ENCODE measurements at places on chromosomes 7 and 10. TPM values are rescaled to one million over a fixed set of nuclear protein-coding genes. Genes with fewer than 3 reads are reported as not detected.

The NPSR1 gene
- total RNA-seq, result not detected

The NKX1-2 gene
- total RNA-seq, result 2.1 TPM

The PDZD7 gene
- 0.13 TPM for total RNA-seq

The NODAL gene
- total RNA-seq, result not detected

The IKZF1 gene
- under 0.01 TPM for total RNA-seq

The MYL10 gene
- total RNA-seq, result not detected

The AKR1D1 gene
- under 0.01 TPM for total RNA-seq

The AKR1C4 gene
- not detected for total RNA-seq

The MPP7 gene
- 24.6 TPM for total RNA-seq

The ENTPD1 gene
- total RNA-seq, result not detected

The CDK6 gene
- 68.0 TPM for total RNA-seq

The NUTM2A gene
- total RNA-seq, result 0.26 TPM

The SLC4A2 gene
- total RNA-seq, result 33.2 TPM

The NPC1L1 gene
- total RNA-seq, result under 0.01 TPM

The ANKRD22 gene
- 5.3 TPM for total RNA-seq

The EN2 gene
- total RNA-seq, result not detected

The ACTR3C gene
- 6.4 TPM for total RNA-seq

The MRLN gene
- total RNA-seq, result not detected

The WNT8B gene
- total RNA-seq, result not detected

The TCAF2 gene
- total RNA-seq, result 2.3 TPM

The ERVW-1 gene
- total RNA-seq, result not detected

The ZNF679 gene
- total RNA-seq, result not detected

The TASOR2 gene
- 52.1 TPM for total RNA-seq

The CRHR2 gene
- not detected for total RNA-seq

The IDI2 gene
- total RNA-seq, result not detected

The FOXL3 gene
- total RNA-seq, result not detected

The ELOVL3 gene
- total RNA-seq, result not detected

The STEAP2 gene
- 3.9 TPM for total RNA-seq

The ZNF488 gene
- 0.13 TPM for total RNA-seq

The TLX1 gene
- total RNA-seq, result not detected

The ACBD7 gene
- 0.13 TPM for total RNA-seq

The ANKRD61 gene
- not detected for total RNA-seq

The OLAH gene
- total RNA-seq, result 26.0 TPM

The EMX2 gene
- total RNA-seq, result not detected

Data from bronchial epithelial cell (primary cell).